ENCODE measurements at places on chromosomes 2 and 18. TPM values are rescaled to one million over a fixed set of nuclear protein-coding genes. Genes with fewer than 3 reads are reported as not detected.

GRCh38 chr2:36329746-36330472 lies 25.7 kb upstream of the CRIM1 start:
- no peak overlapping the region for H3K27ac ChIP-seq
- no peaks in the 10 kb centered on the region for H3K36me3 ChIP-seq
- no peak for DNase-seq
- H3K4me1 ChIP-seq: no peaks in the 10 kb centered on the region
- H3K27me3 ChIP-seq: no peaks in the 10 kb centered on the region
- H3K4me3 ChIP-seq: no peak overlapping the region

UGT1A4 gene
- not detected for total RNA-seq

ANKRD30B gene
- total RNA-seq: not detected

- DNase-seq: peak; percentile 46
- no peaks in the 10 kb centered on the region for H3K27me3 ChIP-seq
- peak overlapping the region; percentile 97 for H3K4me3 ChIP-seq
- peaks cover 3% of the 10 kb centered on the region for H3K4me1 ChIP-seq
These were observed 1.0 kb downstream of the ACVR1 start for GRCh38 chr2:157874997-157875640.

CABYR gene
- 13.6 TPM for total RNA-seq

SLC9A2 gene
- 0.04 TPM for total RNA-seq

TUBA4A gene
- total RNA-seq: 27.2 TPM

CYTIP gene
- 0.09 TPM for total RNA-seq

DNA sequence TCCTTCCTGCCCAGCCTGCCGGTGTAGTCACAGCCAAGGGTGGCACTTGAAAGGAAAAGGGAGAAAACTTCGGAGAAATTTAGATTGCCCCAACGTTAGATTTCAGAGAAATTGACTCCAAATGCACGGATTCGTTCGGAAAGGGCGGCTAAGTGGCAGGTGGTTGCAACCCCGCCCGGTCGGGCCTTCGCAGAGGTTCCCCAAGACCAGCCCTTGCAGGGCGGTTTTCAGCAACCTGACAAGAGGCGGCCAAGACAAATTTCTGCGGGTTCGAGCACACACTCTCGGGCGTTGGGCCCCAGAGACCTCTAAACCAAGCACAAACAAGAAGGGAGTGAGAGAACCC lies 4.8 kb downstream of the ONECUT2 start:
- no peak for DNase-seq
- H3K27ac ChIP-seq: no peak overlapping the region
- no peaks in the 10 kb centered on the region for H3K36me3 ChIP-seq
- H3K4me1 ChIP-seq: no peaks in the 10 kb centered on the region
- H3K27me3 ChIP-seq: peaks cover 80% of the 10 kb centered on the region

NTSR2 gene
- not detected for total RNA-seq

PTPRM gene
- total RNA-seq: 6.2 TPM

KYNU gene
- not detected for total RNA-seq

DNA sequence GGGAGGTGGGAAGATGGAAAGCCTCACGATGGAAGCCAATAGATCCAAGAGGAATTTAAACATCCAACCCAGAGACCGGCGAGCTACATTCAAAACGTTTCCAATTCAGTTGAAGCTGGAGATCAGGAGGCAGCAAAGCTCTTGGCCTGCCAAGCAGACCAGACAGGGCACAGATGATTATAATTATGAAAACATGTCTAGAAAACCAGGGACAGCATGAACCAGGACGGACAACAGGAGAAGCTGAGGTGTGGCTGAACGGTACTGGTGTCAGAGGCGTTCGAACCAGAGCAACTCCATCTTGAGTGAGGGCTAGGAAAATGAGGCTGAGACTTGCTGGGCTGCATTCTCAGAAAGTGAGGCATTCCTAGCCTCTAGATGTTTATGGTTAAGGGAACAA lies 102.2 kb upstream of the CCDC150 start:
- H3K27me3 ChIP-seq: no peaks in the 10 kb centered on the region
- no peak for DNase-seq
- no peaks in the 10 kb centered on the region for H3K4me1 ChIP-seq
- H3K4me3 ChIP-seq: no peak overlapping the region
- H3K36me3 ChIP-seq: no peaks in the 10 kb centered on the region
